ENCODE measurements at places on chromosomes 11 and 22. TPM values are rescaled to one million over a fixed set of nuclear protein-coding genes. Genes with fewer than 3 reads are reported as not detected.

MUC2 gene
- total RNA-seq, result not detected

CAT gene
- total RNA-seq, result 27.0 TPM

SCGB1A1 gene
- total RNA-seq, result not detected

BRSK2 gene
- total RNA-seq, result not detected

Data from fibroblast of the aortic adventitia (primary cell).